ENCODE measurements at places on chromosomes 13 and 19.

DNA sequence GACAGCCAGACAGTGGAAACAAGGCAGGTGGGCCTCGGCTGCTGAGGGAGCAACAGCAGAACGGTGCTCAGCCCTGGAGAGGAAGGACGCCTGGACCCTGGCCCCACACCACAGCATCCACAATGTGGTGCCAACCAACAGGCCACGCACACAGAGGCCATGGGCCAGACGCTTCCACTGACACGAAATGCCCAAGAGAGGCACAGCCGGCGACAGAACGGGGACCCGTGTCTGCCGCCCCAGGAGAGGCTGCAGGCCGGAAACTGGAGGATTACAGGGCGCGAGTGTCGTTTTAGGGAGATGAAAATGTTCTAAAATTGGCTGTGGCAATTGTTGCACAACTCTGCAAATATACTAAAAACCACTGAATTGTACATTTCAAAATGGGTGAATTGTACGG is 69.7 kb downstream of the RASA3 start:
- no peak for DNase-seq

DNA sequence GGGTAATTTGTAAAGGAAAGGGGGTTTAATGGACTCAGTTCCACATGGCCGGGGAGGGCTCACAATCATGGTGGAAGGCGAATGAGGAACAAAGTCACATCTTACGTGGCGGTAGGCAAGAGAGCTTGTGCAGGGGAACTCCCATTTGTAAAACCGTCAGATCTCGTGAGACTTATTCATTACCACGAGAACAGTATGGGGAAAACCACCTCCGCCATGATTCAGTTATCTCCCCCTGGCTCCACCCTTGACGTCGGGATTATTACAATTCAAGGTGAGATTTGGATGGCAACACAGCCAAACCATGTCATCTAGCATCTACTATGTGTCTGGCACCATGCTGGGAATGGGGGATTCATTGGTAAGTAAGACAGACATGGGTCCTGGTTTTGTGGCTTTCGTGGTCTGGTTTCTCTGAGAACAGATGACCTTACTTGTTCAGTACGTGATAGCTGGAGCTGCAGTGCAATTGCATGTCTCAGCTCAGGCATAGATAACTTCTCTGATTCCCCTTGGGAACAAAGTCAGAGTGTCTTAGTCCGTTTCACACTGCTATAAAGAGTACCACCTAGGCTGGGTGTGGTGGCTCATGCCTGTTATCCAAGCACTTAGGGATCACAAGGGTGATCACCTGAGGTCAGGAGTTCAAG is 8.3 kb downstream of the ZNF554 start:
- DNase-seq: no peak

- no peak for DNase-seq
Measured at GRCh38 chr13:79405501-79405830, 589 bp downstream of the RBM26 start.

DNA sequence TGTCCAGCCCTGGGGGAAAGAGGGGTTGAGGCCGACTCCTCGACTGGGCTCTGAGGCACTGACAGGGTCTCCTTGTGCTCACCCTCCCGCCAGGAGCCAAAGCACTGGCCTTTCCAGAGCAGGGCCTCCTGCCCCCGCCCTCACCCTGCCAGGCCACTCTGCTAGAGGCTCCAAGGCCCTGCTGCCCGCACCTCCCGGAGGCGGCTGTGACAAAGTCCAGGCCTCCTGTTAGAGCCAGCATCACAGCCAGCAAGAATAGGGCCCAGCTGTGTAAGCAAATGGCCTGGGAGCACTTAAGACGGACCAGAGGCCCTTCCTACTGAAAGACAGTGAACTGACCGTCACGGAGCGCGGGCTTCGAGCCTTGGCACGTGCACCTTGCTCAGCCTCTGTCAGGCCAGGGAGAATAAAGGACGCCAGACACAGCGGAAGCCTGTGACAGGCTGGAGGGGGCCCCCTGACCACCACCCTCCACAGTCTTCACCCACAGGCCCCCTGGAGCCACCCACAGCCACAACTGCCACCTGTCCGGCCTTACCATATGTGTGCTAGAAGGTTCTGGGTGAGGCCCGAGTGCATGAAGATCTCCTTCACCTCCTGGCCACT is 50.9 kb downstream of the EPS15L1 start:
- DNase-seq: no peak

DNA sequence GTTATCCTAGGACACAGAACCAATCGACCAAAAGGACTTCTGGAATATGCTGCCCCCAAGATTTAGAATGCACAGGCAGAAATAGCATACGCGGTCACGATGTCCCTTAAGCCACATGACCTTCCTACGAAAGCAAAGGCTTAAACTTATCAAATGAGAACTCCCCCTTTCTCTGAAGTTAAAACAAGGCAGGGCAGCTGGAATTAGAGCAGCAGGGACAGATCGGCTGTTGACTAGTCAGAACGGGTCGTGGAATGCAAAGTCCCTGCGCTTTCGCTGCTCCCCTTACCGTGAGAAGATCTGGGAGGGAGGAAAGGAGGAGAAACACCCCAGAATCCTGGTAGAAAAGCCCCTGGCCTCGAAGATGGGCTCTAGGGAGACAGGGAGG is 799 bp upstream of the USPL1 start:
- no peak for DNase-seq

DNA sequence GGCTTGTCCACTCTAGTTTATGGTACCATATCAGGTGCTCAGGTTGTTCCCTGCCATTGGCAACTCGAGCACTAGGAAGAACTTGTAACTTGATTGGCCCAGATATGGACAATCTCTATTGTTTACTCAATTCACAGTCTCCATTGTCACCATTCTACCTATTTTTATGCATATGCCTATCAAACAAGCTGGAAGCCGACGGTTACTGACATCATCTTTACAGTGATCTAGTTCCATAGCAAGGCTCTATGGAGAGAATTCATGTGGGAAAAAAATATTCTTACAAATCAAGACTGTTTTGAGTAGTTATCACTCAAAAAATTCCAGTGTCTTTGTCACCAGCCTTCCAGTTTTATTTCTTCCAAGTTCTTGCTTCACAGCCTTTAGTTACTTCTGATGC is 1006.2 kb upstream of the PRR20A start:
- DNase-seq: no peak

GRCh38 chr13:44106266-44107152 is 226.8 kb downstream of the LACC1 start:
- no peak for DNase-seq

DNA sequence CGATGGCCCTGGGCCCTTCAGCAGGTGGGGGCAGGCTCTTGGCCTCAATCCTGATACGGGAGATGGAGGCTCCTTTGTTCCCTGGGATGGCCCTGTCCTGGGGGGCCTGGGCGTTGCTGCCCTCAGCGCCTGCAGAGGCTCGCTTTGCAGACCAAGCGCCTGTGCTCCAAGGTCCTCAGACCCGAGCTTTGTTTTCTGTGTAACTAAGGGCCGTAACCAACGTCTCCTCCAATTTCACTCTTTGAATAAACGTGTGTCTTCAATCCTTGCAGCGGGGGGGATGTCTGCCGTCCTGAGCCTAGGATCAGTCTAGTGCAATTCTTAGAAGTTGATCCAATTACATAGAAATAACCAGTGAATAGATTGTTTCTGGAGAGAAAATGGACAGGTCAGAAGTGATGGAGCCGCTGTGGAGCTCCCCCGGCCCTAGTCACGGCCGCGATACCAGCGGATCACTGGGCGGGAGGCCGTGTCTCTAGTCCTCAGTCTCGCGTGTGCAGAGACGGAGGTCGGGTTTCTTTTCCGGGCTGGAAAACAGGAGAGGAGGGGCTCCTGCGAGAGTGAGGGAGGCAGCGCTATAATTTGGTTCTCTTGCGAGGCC is 5.3 kb downstream of the PTBP1 start:
- DNase-seq: no peak

- DNase-seq: no peak
Measured at GRCh38 chr13:96203471-96203870, 113.6 kb downstream of the HS6ST3 start.

DNA sequence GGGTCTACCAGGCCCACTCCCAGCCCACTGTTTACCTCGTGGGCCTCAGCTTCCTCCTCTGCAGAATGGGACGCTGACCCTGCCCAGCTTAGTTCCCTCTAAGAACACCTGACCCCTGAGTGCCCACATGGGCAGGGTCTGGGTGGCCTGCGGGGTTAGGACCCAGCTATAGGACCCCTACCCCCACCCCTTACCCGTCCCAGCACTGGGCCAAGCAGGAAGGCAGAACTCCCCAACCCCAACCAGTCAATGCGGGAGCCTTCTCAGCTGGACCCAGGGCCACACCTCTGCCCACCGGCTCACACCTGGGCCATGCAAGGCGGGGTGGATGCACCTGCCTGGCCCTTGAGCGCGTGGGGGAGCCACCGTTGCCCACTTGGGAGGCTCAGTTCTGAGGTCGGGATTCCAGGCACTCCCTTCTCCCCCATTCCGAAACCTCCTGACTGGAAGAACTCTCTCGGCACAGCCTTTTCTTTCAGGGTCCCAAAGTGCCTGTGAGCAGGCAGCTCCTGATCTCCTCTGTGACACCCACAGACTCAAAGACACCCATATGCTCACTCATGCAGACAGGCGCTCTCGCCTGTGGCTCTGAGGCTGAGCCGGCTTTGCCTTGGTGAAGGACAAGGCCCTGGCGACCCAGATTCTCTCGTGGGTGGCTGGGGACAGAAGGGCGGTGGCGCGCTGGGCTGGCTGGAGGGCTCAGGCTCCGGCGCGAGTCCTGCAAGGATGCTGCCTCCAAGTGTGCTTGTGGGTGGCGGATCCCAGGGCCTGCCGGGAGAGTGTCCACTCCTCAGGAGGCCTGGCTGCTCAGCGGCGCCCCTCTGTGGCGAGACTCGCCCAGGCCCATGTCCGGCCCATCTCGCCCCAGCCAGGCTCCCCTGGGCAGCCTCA is 27.9 kb upstream of the PARP4 start:
- no peak for DNase-seq

DNA sequence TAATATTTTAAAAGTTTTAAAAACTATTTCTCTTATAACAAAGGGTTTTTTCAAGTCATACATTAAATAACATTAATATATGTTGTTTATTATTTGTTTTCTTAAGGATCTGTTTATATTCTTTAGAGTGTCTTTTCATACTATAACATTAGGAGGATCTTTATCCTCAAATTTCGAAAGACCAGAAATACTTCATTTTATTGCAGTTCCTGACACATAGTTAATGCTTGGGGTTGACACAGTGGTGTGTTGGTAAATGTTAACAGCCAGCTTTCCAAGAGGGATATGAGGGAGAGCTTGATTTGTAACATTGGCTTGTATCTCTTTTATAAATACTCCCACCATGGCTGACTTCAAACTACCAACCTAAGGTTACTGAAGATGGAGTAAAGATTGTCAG is 126.6 kb upstream of the KLF5 start:
- no peak for DNase-seq

DNA sequence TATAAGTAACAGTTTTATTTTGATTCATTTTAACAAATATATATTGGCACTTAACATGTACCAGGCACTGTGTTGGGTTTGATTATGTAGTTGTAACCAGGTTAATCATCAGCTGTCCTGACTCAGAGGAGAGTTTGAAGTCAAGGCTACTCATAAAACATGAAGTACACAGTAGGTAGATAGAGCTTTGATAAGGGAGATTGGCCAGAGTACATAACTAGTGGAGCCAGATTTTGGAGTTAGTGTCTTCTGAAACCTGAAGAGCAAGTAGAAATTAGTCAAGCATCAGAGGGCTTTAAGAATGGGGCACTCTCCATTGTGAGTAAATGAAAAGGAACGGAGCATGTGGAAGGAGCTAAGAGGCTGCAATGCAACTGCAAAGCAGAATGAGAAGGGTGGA is 333.9 kb downstream of the RFC3 start:
- DNase-seq: no peak

DNA sequence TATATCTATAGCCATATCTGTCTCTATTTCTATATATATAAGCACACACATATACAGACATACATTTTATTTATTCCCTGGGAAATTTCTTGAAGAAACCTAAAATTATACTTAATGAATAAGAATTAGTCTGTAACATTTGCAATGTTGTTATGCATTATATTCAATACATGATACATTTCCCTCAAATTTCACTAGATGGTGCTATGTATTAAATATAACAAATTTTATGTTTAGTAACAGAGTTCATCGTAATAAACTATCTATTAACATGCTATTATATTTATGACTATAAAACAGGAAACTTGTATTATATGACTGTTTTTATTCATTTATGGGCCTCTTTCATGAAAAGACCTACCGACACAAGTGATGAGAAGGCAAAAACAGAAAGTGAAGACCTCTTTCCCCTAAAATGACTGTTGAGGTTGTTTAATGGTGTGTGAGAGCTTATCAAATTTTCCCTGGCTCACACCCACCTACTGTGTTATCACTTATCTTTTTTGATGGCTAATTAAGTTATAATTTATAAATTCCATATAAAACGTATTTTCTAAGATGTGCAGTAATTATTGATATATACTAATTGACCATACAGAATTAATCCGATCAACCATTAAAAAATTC is 881.9 kb downstream of the SLITRK6 start:
- DNase-seq: no peak

DNA sequence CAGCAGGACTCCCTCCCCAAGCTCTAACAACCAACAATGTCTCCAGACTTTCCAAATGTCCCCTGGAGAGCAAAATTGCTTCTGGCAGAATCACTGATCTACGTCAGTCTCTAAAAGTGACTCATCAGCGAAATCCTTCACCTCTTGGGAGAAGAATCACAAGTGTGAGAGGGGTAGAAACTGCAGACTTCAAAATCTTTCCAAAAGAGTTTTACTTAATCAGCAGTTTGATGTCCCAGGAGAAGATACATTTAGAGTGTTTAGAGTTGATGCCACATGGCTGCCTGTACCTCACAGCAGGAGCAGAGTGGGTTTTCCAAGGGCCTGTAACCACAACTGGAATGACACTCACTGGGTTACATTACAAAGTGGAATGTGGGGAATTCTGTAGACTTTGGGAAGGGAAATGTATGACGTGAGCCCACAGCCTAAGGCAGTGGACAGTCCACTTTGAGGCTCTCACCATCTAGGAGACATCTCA is 6.2 kb upstream of the CEACAM5 start:
- DNase-seq: no peak

GRCh38 chr19:47707135-47707925 is 5.9 kb upstream of the EHD2 start:
- DNase-seq: peak; percentile 61

DNA sequence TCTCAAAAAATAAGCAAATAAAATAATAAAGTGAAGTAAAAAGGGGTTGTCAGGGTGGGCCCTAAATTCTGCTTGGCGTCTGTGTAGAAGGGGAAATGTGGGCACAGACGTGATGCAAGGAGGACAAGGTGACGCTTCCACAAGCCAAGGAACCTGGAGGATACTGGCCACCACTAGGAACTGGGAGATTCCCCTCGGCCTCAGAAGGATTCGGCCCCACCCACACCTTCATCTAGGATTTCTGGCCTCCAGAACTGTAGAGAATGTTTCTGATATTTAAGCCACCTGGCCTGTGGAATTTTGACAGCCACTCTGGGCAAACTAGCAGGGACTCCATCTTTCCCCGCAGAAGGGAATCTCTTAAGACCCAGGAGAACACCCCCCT is 1.1 kb downstream of the PLEKHJ1 start:
- no peak for DNase-seq

- no peak for DNase-seq
Measured at GRCh38 chr13:41085961-41086585, 24.8 kb downstream of the WBP4 start.

- no peak for DNase-seq
Measured at GRCh38 chr19:38388349-38389100, at the start of gene SPRED3. TSS of gene SPRED3 (plus strand) at chr19:38388697. CDS start at chr19:38390303, 1,606 bp downstream.

Data from stimulated activated CD8-positive, alpha-beta memory T cell treated with anti-CD3 and anti-CD28 coated beads, Interleukin-2, amount 100 ng/mL, for 48 hours (primary cell).